CD4-positive, alpha-beta memory T cell (primary cell): ENCODE measurements at places on chromosomes 4 and X.

- no peak for DNase-seq
Measured at GRCh38 chr4:139367421-139368090, 65.3 kb upstream of the NDUFC1 start.

DNA sequence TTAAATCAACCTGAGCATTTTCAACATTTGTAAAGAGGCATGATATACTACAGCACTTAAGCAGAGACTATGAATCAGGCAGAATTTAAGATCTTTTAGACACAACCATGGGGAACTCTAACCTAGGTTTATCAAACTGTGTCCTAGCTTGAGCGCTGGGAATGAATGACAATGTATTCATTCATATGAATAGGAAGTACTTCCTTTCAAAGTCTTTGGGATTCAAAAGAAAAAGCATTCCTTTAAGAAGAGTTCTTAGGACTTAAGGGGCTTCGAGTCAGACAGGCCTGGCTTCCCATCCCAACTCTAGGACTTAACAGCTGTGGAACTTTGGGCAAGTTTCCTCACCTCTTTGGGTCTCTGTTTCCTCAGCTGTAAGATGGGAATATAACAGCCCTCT, 104.6 kb downstream of the ANAPC4 start:
- DNase-seq, result no peak

DNA sequence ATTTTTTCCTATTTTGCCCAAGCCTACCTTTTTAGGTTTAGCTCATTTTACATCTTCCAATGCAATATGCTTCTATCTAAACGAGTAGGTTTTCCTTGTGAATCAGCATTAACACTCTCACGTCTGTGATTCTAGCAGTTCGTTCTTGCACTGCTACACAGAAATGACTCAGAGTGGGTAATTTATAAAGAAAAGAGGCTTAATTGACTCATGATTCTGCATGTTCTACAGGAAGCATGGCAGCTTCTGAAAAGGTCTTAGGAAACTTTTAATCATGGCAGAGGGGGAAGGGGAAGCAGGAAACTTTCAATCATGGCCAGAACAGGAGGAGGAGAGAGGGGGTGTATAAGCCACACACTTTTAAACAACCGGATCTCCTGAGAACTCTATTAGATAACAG, 44.9 kb downstream of the SPANXN1 start:
- no peak for DNase-seq

DNA sequence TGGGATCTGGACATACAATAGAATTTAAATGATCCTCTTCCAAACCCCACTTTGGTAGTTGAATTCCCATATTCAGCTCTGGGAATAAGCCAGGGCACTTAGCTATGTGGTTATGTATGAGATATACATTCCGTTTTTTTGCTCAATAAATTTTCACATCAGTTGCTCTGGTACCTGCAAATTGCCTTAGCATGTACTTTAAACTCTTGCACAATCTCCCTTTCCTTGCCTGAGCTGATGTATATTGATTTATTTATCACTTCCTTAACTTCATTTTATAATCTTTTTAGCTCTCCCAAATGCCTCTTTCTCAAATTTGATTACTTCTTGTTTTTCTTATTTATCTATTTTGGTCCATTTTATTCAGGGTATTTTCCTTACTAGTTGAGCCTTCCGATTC, 90.1 kb upstream of the AGA start:
- no peak for DNase-seq

DNA sequence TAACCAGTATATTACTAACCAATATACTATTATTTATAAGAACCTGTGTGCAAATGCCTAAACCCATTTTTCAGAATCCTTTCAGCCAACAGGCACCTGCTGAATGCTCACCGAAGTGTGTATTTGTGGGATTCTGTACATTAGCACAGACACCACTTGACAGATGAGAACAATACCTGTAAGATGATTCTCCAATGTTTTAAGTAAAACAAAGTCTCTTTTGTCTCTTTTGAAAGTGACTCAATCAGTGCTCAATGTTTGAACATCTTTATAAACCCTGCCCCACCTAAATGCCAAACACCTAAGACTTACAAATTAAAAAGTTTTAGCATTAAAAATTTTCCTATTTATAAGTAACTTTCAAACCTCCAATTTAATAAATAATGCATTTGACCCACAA, 763 bp downstream of the ASB9 start:
- no peak for DNase-seq

GRCh38 chr4:17324386-17324830, 187.5 kb downstream of the QDPR start:
- DNase-seq, result peak; percentile 25

DNA sequence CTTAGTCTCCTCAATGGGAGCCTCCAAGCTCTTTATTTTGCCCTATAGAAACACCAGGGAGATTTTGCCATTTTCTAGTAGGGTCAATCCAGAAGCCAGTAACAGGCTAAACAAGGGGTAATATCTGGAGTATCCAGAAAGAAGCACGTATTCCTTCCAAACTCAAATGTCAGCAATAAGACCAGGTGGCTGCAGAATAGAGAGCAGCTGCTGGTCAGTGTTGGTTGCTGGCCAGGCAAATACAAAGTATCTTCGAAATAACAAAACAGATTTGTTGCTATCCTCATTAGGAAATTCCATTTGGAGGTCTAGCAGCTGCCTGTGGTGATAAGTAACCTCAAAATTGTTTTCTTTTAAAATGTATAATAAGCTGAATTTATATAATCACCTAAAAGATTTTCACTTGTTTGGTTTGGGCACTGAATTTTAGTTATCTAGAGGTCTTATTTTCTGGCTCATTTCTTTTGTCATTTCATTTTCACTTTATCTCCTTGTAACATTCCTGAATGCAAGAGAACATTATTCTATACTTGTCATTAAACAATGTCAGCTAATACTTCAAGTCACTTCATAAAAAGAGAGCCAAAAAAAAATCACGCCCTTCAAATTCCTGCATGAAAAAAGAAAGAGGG, 320.6 kb downstream of the DTHD1 start:
- no peak for DNase-seq

GRCh38 chrX:111521169-111521568, 9.7 kb downstream of the SERTM2 start:
- no peak for DNase-seq

DNA sequence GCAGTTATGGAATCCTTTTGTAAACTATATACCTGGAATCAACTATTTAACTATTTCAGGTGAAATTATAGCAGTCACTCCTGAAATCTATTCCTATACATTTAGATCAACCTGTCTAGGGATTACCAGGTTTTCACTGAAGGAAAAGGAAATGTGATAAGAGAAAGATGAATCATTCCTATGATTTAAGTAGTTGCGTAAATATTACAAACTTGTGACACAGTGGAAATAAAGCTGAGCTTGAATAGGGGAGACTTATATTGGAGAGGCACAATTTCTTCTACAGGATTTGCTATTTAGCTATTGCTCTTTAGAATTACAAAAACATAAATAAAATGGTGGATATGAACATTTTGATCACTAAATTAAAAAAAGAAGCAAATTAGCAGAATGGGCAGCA, 284.1 kb upstream of the EPHA5 start:
- DNase-seq, result no peak

DNA sequence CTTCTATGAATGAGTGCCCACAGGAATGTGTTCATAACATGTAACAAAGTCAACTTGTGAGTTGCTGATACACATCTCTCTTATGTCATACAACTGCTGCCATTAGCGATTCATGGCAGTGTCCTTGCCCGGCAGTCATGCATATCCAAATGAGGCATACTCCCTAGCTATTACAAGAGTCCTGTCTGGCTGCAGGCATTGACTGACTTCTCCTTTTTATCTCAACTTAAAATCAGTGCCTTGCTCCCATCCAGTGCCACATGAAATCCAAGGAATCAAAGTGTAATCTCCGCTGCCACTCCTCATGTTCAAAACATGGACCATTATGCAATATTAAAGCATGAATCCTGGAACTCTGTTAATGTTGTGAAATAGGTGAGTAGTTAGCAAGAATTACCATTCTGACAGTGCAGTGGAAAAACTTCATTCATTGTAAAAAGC, 348.9 kb upstream of the FTHL17 start:
- no peak for DNase-seq

GRCh38 chr4:105546086-105546485, 6.3 kb upstream of the ARHGEF38 start:
- DNase-seq, result no peak

GRCh38 chr4:184688447-184688846, 38.9 kb downstream of the PRIMPOL start:
- DNase-seq, result no peak

DNA sequence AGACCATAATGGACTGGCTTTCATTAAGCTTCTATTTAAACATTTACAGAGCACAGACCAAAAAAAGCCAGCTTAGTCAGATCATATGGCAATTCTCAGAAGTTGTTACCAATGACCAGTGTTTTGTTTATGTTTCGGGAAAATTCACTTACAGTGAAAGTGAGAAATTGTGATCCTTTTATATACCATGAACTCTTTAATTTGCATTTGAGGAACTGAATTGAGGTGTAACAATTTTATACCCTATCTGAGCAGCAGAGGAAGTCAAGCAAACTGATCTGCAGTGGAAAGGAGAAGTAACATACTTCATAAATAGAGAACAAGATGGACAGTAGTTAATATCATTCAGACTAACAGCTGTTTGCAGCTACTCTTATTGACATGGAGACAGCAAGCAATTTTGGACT, 97.1 kb downstream of the TMA16 start:
- no peak for DNase-seq

- DNase-seq, result no peak
Measured at GRCh38 chr4:159229164-159229563, 126.3 kb downstream of the RAPGEF2 start.

DNA sequence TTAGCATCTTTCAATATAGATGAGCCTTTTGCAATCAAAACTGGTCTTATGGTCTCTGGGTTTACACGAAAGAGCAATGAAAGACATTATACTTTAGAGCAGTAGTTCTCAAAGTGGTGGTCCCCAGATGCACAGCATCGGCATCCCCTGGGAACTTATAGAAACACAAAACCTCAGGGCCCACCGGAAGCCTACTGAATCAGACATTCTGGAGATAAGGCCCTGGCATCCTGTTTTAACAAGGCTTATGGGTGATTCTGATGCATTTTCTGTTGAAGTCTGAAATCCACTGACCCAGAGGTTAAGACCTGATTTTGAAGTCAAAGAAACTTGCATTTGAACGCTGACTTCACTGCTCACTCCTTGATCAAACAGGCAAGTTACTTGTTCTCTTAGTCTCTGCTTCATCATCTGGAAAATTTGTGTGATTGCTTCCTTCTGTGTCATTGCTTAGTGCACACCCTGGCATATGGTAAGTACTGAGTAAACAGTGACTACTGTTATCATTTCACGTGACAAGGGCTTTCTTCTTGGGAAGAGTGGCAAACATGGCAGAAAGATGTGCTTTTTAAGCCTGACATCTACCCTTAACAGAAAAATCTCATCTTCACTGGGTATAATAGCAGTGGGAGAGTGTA, 14.5 kb downstream of the CHRNA9 start:
- DNase-seq, result no peak

- no peak for DNase-seq
Measured at GRCh38 chr4:3436798-3437581, 4.8 kb upstream of the HGFAC start.

DNA sequence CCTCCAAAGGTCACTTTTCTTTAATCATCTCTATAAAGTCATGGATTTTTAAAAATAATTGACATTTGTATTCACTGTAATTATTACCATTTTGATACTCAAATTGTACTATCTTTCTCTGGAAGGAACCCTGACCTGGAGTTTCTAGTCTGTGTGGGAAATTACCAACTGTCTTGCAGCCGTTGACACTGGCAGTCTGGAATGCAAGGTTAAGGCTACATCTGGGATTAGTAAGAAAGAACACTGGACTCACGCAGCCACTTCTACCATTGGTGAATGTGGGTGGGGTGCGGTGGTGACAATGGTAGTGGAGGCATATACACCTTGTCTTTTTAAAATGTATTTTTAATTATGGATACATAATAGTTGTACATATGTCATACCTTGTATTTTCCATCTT, 40.9 kb downstream of the EGF start:
- no peak for DNase-seq

DNA sequence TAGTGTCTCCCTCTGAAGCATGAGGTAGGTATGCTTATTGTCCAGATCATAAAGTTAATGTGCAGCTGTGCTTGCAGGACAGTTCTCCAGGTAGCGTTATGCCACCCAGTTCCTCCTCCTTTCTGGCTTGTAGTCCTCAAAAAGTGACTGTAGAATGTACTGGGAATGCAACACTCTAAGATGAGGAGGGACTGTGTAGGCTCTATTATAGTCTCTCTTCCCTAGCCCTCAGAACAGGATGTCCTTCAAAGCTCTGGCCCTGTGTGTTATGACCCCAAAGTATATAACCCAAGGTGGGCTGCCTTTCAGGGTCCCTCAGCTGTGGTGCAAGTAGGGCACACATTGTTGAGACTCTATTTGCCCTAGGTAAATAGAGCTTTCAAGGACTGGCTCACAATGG, 20.8 kb upstream of the MANBA start:
- DNase-seq, result no peak

- no peak for DNase-seq
Measured at GRCh38 chr4:168501407-168501806, 4.6 kb downstream of the PALLD start.

- DNase-seq, result no peak
Measured at GRCh38 chr4:3387154-3387942, 54.4 kb upstream of the HGFAC start.

DNA sequence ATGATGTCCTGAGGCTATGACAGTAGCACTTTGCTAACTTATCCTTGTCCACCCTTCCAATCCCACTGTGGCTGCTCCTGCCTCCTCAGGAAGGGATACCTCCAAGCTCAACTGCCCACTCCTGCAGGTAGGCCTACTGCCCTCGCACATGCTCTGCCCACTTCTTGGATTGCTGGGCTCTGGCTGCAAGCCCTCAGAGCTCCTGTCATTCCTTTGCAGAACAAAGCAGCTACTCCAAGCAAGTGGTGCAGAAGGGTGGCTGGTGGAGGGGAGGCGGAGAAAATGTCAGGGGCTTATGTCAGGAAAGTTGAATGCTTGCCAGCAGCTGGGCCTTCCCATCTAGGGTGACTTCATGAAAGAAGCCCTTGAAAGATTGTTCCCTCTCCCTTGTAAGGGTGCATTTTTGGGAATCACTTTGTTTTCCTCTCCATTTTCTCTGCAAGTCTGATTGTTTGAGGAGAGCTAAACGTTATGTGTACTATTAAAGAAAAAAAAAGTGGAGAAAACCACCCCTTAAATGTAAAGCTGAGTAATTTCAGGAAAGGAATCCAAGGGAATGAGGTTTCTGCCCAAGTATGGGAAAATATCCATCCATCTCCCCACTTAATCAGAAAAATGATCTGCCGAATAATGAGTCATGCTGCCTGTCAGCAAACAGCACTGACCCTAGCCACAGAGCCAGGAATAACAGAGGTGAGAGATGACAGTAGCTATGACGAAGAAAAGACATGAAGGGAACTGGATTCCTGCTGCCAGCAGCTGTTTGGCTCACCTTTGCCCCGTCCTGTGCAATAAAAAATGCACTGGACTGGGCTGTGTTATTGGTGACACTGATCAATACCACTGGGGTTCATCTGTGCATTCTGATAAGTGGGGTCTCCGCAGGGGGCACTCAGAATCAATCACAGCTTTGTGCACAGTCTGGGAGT, 102.0 kb downstream of the RTL5 start:
- DNase-seq, result no peak

GRCh38 chrX:106972896-106973295, 27.1 kb downstream of the MORC4 start:
- DNase-seq, result no peak
